ENCODE measurements at places on chromosomes 11 and 22.
A peak's percentile ranks its signal among the peaks of the same experiment; 100 is the strongest.

GRCh38 chr11:23875176-23875850 lies 621.5 kb upstream of the LUZP2 start:
- DNase-seq = no peak

DNA sequence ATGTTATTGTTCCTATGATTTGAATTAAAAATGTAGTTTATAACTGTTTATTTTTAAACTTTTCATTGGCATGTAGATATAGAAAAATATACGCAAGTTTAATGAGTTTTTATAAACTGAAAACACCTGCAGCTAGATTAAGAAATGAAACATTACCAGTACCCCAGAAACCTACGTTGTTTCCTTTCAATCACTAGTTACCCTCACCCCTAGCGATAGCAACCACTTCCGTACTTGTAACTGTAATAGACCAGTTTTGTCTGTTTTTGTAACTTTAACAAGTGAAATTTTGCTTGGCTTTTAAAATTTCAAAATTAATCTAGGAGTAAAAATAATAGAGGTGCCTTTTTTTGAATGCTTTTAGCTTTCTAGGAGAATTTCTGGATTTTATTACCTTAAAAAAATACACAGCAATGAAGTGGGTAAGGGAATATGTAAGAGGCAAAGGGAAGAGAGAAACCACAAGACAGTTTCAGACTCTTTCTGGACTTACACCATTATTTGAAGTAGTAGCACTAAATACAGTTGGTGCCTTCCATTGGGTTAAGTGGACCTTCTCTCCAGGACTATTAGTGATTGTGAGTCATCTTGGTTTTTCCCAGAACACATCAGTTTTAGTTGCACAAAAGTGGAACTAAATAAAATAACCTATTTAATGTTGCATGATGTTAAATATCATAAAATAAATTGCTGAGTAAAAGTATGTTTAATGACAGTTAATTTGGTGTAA lies 18.7 kb upstream of the NAT10 start:
- DNase-seq = no peak

DNA sequence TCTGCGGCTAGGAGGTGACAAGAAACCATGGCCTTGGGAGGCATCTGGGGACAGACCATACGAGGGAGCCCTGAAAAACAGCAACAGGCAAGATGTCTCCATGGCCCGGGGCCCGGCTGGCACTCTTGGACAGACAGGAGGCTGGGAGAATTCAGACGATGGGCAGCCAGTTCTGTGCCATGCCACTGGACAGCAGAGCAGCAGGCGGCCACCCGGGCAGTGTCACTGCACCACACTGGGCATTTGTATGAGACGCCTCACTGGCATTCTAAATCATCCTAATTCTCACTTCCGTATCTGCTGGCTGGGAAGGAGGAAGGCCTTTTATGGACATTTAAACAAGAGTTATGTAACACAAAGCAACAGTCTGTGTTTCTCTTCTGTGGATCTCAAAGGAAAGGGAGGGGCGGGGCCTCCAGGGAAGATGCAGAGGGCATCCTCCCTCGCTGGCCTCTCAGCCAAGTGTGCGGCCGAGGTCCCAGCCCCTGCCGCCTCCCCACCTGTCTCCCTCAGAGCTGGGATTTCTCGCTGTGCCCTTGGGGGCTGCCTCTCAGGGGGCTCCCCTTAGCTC lies 350.3 kb downstream of the SHANK2 start:
- DNase-seq = no peak

DNA sequence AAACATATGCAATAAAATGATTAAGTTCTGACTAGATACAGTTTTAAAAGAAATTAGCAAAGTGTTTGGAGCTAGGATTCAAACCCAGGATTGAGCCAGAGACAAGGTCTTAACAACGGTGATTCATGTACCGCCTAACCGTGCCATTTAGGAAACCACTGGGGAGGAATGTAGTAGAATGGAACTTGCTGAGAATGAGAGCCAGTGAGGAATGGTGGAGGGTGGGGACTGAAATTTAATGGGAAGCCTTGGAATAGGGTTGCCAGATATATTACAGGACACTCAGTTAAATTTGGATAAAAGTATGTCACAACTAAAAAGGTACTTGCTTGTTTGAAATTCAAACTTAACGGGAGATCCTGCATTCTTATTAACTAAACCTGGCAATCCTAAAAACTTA lies 30.4 kb upstream of the TMEM86A start:
- DNase-seq = no peak

DNA sequence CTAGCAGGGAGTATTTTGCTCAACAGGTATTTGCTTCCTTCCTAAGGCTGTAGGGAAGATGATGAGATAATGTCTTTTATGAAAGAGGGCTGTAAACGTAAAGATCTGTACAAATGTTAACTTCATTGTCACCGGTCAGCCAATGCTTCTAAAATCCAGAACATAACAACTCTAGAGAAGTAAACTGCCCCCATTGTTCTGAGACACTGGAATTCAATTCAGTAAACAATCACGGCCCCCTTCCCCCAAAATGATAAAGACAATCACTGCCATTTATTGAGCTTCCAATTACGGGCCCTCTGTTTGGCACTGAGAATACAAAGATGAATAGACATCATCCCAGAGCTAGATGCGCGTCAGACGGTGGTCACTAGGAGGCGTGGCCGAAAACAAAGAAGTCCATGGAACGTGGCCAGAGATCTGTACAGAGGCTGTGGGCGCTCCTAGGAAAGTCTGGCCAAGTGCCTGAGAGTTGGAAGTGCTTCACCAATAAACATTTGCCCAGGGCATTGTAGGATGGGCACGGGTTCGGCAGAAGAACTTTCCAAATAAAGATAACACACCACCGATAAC lies 576 bp downstream of the TMEM258 start:
- DNase-seq = peak; percentile 56

DNA sequence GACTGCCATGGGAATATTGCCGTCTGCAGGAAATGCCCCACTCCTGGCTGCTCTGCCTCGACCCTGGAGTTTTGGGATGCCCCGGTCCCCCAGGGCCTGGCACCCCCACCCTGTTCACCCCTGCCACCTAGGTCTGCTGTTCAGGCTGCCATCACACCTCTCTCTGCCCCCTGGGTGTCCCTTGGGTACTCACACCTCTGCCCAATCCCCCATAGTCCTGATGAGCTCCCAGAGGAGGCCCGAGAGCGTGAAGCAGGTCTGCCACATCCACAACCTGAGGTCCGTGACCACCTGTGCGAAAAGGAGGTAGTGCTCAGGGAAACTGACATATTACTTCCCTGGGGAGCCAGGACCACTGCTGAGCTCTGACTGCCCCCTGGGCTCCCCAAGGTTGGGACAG lies 20.2 kb upstream of the DRICH1 start:
- no peak for DNase-seq

DNA sequence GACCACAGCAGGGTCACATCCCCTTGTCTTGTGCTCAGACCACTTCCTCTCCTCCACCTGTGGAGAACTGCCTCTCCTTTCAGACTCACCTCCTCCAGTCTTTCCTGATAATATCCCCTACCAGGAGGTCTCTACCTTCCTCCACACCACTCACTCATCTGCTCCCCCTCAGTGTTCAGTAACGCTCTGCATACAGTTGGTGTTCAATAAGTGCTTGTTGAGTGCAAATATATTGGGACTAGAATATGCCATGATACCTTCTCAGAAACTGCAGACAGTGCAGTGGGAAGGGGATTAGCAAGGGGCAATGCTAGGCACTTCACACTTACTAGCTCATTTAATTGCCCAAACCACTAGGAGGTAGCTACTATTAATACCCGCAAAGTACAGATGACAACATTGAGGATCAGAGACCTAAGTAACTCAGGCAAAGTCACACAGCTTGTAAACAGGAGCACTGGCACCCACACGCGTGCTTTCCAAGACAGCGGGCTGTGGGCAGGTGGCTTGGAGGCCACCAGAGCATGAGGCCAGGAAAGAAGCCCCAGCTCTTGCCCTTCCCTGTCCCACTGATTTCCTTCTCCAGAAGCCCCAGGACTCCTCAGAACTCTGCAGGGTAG lies 8.1 kb upstream of the PDE2A start:
- DNase-seq = no peak

- DNase-seq = no peak
Measured at GRCh38 chr11:75100314-75100713, 3.6 kb upstream of the OR2AT4 start.

GRCh38 chr11:3155691-3156258 lies 9.3 kb downstream of the OSBPL5 start:
- DNase-seq = no peak

- DNase-seq = no peak
Measured at GRCh38 chr22:19041704-19042074, 80.5 kb downstream of the DGCR2 start.

DNA sequence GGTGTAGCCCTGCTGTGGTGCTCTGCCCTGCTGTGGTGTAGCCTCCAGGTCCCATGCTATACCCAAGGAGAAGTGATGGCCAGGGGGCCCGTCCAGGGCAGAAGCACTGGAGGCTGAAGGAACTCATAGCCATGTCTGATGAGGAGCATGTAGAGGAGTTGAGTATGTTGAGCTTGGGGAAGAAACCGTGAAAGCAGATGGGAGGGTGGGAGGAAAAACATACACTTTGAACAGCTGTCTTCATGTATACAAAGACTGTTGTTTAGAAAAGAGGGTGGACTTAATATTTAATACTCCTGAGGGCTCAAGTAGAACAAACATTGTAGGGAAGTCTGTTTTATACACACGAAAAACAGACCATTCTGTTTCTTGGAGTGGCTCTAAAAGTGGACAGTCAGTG lies 26.6 kb upstream of the TTC12 start:
- DNase-seq = no peak

- no peak for DNase-seq
Measured at GRCh38 chr11:105524286-105524685, 85.6 kb upstream of the GRIA4 start.

DNA sequence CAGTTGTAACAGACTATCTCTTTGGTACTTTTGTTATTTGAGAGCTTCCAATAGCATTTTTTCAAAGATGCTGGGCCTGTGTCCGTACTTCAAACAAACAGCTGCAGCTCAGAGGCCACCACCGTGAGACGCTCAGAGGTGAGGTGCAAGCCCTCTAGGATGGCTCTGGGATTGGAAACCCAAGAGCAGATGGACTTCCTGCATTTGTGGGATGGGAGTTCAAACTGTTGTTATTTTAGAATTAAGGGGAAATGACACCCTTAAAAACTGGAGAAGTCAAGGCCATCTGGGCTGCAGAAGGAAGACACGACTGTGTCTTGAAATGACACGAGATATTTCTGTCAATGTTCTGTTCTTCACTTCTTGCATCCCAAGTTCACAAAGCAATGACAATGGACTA lies 9.2 kb upstream of the IL10RA start:
- DNase-seq = no peak

DNA sequence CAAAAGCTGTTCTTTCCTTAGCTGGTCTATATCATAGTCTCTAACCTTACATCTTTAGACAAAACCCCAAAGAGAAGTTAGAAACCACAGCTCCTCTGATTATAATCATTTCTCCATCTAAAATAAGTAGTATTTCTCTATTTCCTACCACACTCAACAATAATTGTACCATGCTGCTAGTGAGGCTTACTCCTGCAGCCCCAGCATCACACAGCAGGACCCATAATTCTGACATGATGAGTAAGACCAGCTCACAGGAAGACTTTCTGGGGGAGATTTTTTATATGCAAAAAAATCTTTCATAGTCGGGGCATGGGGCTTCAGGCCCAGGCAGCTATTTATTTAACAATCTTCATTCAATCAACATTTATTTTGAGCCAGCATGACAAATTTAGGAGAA lies 441.6 kb downstream of the DYNC2H1 start:
- no peak for DNase-seq

GRCh38 chr11:127888386-127888785 lies 699.0 kb downstream of the ETS1 start:
- no peak for DNase-seq

GRCh38 chr22:27377501-27378295 lies 423.9 kb downstream of the MN1 start:
- no peak for DNase-seq

DNA sequence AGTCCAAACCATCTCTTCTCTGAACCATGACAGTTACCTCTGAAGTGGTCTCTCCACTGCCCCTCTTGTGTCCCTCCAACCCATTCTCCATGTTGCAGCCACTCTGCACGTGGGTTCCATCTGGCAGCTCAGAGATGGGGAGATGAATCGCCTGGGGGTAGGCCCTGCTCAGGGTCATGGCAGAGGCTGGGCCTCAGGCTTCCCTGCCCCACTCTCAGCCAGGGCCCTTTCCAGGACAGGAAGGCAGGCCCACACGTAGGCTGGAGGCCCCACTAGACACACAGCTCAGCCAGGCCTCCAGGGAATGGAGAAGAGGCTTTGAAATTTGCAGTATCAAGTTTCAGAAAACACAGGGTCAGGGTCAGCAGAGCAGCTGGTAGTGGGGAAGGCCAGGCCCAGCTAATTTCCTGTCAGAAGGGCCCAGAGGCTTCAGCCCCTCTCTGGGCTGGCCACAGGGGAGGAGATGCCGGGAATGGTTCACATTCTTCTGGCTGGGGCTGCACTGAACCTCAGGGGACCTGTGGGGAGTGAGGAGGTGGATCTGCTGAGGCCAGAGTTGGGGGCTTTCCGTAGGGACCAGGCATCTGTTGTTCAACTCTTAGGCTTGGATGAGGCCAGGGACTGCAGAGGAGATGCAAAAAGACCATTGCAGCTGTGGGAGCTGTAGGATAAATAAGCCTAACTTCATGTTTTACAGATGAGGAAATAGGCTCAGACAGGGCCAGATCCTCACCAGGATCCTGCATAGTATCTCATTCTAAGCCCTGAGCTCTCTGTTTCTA lies 101.6 kb downstream of the SWAP70 start:
- no peak for DNase-seq

- no peak for DNase-seq
Measured at GRCh38 chr11:126358763-126359160, 3.3 kb downstream of the ST3GAL4 start.

DNA sequence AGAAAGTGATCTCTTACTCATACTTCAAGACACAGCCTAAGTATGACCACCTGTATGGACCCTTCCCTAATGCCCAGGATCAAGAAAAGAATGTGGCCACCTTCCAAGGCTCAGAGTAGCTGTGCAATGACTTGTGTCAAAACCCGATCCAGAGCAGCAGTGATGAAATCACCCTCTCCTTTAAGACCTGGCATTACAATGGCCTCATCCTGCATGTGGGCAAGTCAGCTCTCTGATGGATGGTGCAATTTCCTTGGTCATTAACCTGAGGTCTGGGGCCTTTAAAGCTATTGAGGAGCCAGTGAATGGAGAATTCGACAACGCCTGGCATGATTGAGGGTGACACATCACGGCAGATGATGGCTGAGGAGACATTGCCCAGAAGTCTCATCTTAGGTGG lies 9.1 kb upstream of the TUBA8 start:
- no peak for DNase-seq

GRCh38 chr11:28318871-28319270 lies 210.7 kb downstream of the METTL15 start:
- DNase-seq = no peak
